Stimulated activated CD8-positive, alpha-beta memory T cell treated with anti-CD3 and anti-CD28 coated beads, Interleukin-4, amount 100 ng/mL, for 1 hour (primary cell): ENCODE measurements at places on chromosomes 11 and 22.

DNA sequence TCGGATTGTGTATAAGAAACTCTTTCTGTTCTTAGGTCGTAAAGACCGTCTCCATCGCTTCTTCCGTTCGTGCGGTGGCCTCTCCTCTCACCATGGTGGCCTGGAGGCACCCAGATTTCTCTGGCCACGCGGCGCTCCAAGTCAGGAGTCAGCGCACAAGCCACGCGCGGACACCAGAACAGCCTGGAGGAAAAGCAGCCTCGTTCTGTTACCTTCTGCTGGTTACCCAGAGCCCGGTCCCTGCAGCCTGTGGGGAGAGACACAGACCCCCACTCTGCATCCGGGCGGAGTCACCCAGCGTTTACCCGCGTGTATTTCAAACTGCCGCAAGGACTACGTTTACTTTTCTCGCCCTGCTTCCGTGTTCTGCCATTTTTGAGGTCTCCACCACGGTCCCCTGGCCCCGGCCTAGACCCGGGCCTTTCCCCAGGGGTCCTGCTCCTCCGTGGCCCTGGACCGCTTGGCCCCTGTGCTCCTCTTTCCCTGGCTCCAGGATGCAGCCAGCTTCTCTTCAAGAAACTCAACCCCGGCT, 776.1 kb downstream of the BRD1 start:
- DNase-seq: no peak

DNA sequence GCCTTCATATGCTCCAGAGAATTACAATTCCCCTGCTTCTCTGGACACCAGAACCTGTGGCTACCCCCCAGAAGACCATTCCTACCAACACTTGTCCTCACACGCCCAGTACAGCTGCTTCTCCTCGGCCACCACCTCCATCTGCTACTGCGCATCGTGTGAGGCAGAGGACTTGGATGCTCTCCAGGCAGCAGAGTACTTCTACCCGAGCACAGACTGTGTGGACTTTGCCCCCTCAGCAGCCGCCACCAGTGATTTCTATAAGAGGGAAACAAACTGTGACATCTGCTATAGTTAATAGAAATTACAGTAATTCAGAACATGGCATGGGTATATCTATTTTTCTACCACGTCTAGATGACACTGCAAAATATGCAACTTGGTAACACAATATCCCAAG, 9.8 kb downstream of the POU2AF3 start:
- DNase-seq: no peak

- no peak for DNase-seq
These were observed 544.6 kb downstream of the CNTN5 start for GRCh38 chr11:99565333-99565732.

GRCh38 chr11:86570451-86570850, 102.0 kb downstream of the ME3 start:
- no peak for DNase-seq

- no peak for DNase-seq
These were observed 15.1 kb downstream of the TMEM184B start for GRCh38 chr22:38257650-38258250.

DNA sequence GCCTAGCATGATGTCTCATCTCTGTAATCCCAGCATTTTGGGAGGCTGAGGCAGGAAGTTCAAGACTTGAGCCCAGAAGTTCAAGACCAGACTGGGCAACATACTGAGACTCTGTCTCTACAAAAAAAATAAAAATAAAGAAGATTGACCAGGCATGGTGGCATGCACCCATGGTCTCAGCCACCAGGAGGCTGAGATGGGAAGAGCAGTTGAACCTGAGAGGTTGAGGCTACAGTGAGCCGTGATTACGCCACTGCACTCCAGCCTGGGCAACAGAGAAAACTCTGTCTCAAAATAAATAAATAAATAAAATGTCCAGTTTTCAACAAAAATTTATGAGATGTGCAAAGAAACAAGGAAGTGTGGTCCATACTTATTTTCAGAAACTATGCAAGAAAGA, 28.3 kb downstream of the EFCAB6 start:
- DNase-seq: no peak

DNA sequence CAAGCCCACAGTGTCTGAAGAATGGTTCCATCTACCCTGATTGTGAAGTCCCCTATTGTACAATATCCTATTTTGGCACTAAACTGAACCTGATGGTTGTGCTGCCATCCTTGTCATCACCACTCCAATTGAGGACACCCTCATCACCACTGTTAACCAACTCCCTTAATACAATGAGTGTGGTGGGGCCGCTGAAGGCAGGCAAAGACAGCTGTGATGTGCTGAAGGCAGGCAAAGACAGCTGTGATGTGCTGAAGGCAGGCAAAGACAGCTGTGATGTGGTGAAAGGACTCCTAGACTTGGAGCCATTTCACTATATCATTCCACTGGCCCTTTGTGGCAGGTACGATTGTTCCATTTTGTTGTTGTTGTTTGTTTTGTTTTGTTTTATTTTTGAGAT, 481.6 kb downstream of the SOX6 start:
- DNase-seq: no peak

- DNase-seq: no peak
These were observed 5.9 kb upstream of the SYCE3 start for GRCh38 chr22:50568626-50569025.

GRCh38 chr11:47714554-47715081, 551 bp downstream of the AGBL2 start:
- no peak for DNase-seq
